ENCODE measurements at places on chromosomes 16 and 17.

DNA sequence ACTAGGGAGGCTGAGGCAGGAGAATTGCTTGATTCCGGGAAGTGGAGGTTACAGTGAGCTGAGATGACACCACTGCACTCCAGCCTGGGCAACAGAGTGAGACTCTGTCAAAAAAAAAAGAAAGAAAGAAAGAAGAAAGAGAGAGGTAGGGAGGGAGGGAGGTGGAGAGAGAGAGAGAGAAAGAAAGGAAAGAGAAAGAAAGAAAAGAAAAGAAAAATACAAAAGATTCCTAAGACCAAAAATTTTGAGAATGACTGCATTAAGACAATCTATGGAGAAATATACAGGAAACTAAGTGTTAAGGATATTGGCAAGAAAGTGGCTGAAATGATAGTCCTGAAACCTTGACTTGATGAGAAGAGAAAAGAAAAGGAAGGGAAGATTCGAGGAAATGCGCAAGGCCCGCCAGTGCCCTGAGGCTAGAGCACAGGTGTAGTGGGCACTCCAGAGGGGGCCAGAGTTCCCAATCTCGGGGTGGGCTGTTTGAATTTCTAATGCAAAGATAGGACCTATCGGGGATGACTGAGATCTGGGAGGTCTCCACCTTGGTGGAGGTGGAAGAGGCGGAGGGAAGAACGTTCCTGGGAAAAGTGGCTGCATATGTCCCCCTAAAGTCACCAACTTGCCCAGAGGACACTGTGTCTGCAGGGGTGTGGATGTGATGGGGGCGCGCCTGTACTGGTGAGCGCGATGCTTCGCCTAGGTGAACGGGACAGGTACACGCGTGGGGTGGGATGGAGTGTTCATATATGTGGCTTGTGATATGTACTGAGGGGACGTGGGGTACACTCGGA is 654 bp upstream of the SCNN1B start:
- ATAC-seq = peak; percentile 3

DNA sequence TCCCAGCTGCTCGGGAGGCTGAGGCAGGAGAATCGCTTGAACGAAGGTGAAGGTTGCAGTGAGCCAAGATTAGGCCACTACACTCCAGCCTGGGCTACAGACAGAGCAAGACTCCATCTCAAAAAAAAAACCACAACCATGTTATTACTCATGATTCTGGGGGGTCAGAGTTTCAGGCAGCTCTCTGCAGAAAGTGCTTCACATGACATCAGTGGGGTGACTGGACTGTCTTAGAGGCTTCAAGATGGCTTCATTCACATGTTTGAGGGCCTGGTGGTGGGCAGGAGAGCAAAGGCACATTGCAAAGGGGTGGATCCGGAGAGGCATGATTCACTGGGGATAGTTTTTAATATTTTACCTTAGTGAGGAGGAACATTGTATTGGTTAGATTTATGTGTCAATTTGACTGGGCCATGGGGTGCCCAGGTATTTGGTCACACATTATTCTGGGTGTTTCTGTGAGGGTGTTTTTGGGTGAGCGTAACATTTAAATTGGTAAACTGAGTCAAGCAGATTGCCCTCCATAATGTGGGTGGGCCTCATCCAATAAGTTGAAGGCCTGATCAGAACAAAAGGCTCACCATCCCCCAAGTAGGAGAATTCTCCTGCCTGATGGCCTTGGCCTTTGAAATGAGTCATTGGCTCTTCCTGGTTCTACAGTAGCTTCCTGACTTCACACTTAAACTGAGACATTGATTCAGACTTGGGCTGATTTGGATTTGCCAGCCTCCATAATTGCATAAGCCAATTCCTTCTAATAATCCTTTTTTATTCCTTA is 109.8 kb downstream of the GOSR1 start:
- ATAC-seq = peak; percentile 18

DNA sequence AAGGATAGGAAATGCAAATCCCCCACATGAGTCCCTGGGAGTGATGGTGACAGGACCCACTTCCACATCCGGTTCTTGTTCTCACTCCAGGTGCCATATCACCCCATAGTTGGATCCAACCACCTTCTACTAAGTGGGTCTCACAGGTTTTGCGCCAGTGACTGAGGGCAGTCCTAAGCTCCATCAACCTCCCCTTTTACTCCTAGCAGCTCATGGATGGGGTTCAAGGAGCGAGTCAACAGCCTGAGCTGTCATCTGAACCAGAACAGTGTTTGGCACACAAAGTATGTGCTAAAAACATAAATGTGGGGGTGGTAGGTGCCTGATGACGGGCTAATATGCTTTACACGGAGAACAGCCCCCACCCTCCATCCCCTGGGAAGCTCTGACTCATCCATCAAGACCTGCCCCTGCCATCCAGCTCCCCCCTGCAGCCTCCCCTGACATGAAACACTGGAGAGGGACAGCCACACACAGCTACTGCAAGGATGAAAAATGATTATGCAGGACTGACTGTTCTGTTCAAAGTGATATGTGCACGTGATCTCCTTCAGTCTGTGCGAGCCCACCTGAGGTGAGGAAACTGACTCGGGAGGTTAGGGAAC is 143.2 kb upstream of the CDH5 start:
- no peak for ATAC-seq

GRCh38 chr16:52422307-52422706 is 124.6 kb downstream of the TOX3 start:
- ATAC-seq = no peak

DNA sequence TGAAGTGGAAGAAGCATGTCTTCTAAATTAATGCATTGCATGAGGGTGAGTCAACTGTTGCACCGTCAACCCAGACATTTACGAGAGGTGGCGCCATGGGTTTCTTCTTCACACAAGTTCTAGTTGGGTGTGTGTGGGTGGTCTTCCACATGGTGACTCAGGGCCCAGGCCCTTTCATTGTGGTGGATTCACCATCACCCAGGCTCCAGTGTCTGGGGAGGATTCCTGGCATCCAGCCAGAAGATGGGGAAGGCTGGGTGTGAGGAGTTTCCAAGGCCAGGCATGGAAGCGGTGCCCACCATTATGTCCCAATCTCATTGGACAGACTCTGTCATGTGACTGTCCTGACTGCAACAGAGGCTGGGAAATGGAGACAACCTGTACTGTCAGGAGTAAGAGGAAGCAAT is 21.4 kb upstream of the JPH3 start:
- ATAC-seq = no peak

DNA sequence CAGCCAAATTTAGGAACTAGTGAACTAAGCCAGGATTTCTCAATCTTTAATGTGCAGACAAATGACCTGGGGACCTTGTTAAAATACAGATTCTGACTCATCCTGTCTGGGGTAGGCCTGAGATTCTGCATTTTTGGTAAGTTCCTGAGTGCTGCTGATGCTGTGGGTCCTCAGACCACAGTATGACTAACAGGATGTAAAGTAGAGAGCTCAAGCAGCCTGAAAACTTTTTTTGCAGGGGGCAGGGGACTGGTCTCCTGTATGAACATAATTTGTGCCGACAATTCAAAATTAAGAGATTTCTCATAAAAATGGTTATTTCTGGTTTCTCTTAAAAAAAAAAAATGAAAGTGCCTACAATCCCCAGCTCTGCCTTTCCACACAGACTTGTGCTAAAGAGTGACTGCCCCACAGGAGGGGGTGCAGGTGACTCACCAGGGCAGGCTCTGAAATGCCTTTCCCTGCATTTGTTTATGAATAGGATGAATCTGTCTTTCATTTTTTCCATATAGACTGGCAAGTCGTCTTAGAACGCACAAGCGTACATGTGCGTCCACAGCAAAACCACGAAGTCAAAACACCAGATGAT is 271.5 kb downstream of the PHKB start:
- ATAC-seq = no peak

DNA sequence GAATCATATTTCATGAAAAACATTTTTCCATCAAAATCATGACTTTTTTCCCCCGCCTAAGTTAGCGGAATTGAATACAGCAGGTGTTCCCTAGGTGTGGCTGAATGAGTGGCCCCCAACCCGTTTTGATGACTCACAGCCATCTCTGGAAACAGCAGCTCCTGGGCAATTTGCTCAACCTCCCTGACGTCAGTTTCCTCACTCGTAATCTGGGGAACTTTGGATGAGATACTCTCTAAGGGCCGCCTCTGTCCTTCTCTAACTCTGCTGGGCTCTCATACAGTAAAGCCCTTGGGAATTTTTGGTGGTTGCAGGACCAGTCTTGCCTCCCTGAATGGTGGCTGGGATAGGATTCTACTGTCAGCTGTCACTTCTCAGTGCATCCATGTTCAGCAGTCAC is 11.6 kb upstream of the NTN1 start:
- ATAC-seq = no peak

DNA sequence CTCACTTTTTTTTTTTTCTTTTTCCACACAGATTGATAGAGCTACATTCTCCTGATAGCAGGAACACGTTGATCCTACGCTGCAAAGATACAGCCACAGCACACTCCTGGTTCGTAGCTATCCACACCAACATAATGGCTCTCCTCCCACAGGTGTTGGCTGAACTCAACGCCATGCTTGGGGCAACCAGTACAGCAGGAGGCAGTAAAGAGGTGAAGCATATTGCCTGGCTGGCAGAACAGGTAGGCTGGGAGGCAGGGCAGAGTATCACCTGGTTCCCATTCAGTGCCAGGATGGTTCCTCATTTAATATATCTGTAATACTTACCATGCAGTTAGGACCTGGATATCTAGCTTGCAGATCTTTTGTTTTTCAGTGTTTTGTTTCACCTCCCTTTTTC is 51.1 kb upstream of the VPS4A start:
- ATAC-seq = peak; percentile 68

DNA sequence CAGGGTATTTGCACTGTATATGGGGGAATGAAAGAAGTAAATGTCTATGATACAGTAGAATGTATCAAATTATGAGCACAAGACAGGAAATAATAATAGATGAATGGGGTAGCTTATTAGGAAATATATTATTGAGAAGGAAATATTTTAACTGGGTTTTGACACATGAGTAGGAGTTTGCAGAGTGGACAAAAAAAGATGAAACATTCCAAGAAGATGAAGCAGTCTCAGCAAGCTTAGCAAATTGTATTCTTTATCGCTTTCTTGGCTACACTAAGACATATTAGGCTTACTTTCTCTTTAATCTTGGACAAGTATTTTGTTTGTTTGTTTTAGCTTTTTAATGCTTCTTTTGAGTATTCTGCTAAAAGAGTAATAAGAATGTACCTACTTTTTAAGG is 1.3 kb upstream of the KRTAP4-9 start:
- no peak for ATAC-seq

GRCh38 chr17:43528988-43529814 is 16.9 kb downstream of the ETV4 start:
- no peak for ATAC-seq

GRCh38 chr16:55697867-55698266 is 42.1 kb downstream of the SLC6A2 start:
- ATAC-seq = no peak
